ENCODE measurements at places on chromosomes 11 and 22.

DNA sequence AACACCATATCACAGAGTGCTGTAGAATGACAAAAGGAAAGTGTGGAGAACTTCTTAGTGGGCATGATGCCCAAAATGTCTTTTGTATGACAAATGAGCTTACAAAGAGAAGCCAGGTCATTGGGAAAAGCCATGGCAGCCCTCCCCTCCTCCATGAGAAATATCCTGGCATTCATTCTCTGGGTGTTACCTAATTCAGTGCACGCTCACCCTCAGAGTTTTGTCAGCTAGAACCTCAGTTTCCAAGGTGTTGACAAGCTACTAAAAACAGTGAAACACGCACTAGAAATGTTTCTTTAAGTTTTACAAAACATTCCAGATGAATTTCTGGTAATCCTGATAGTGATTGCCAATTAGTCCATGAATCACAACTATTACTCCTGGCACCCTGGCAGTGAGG is 105.4 kb upstream of the FSHB start:
- peak; percentile 42 for DNase-seq

GRCh38 chr11:106695506-106695905 is 322.8 kb downstream of the GUCY1A2 start:
- peak; percentile 44 for DNase-seq

- DNase-seq, result peak; percentile 58
Observed at GRCh38 chr11:73330569-73331093, 22.6 kb downstream of the ARHGEF17 start.

- DNase-seq, result no peak
Observed at GRCh38 chr11:13341026-13341425, 63.4 kb downstream of the BMAL1 start.

- DNase-seq, result no peak
Observed at GRCh38 chr22:48575618-48576332, 1251.9 kb downstream of the BRD1 start.

DNA sequence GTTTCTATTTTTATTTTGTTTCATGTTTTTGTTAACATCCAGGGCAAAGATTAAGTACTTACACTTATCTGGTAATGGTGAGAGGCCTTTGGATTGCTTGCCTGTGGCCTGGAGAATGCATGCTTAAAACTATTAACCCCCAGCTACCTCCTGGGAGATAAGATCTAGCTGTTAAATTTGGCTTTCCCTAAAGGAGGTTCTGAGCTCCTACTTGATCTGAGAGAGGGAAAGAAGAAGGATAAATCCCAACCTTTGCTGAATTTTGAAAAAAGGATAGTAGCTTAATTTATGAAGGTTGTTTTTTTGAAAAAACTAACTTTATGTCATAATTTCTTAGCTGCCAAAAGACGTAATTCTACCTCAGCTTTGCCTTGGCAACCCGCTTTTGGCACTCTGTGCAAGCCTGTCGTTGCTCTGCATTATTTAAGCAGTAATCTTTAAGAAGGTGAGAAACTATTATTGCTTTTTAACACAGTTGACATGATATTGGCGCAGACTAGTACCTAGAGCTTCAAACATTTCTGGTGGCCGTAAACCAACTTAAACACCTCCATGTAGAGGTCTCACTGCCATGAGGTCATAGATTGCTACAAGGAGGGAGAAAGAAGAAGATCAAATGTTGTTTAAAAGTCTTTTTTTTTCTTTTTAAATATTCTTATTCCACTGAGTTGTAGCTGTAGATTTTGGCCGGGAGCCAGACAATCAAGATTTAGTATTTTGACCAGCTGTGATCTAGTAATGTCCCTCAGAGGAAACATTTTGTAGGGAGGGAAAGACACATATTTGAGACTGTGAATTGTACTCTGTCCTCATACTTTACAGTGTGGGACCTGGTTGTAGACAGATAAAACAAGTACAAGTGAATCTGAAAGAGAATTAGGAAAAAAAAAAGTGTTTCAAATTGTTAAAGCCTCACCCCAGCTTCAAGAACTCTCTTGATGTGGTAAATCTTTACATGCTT is 74.4 kb downstream of the WNT11 start:
- no peak for DNase-seq

DNA sequence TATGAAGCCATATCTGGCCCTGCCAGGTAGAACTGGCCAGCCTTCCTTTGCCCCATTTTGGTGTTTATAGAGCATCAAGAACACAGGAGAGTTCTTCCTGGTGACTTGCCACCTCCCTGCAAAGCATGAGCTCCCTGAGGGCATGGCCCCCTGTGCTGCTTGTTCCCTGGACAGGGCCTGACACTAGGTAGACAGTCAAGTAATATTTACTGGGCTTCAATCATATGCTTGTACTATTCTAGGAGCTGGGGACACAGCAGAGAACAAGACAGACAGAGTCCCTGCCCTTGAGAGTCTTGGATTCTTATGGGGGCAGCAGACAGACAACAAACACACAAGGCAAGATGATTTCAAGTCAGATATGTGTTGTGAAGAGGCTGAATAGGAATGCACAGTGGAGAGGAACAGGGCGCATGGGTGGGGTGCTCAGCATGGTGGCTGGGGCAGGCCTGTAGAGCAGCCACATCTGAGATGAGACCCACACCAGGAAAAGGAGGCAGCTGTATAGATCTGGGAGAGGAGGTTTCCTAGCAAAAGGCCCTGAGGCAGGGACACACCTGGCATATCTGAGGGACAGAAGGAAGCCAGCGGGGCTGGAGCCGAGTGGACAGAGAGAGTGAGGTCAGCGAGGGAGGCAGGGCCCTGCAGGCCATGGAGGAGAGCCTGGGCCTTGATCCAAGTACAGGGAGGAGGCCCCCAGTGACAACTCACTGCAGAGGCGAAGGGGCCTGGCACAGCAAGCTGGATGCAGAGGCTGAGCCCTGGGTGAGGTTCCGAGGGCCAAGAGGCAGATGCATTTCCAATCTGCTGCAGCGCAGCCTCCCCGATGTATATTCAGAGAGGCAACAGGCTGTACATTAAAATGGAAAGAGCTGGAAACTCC is 10.2 kb upstream of the CBX6 start:
- peak; percentile 38 for DNase-seq

- no peak for DNase-seq
Observed at GRCh38 chr11:132057266-132057665, 686.9 kb downstream of the NTM start.

- no peak for DNase-seq
Observed at GRCh38 chr11:133318221-133318620, 214.1 kb downstream of the OPCML start.

- DNase-seq, result no peak
Observed at GRCh38 chr11:11965656-11966353, 42.6 kb downstream of the DKK3 start.

DNA sequence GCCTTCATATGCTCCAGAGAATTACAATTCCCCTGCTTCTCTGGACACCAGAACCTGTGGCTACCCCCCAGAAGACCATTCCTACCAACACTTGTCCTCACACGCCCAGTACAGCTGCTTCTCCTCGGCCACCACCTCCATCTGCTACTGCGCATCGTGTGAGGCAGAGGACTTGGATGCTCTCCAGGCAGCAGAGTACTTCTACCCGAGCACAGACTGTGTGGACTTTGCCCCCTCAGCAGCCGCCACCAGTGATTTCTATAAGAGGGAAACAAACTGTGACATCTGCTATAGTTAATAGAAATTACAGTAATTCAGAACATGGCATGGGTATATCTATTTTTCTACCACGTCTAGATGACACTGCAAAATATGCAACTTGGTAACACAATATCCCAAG is 9.8 kb downstream of the POU2AF3 start:
- no peak for DNase-seq

DNA sequence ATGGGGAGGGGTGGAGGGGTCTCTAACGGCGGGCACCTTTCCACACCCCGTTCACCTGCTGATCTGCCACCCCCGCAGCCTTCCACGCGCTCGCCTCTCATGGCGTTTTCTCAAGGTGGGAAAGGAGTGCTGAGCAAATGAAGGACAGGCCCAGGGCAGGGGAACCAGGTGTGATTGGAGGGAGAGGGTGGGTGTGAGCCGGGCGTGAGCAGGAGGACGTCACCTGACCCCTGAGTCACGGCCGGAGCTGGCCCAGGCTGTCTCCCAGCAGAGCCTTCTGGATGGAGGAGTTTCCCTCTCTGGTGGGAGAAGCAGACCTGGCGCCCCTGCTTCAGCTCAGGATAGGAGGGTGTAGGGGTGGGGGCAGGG is 14.0 kb upstream of the ARHGAP8 start:
- no peak for DNase-seq

DNA sequence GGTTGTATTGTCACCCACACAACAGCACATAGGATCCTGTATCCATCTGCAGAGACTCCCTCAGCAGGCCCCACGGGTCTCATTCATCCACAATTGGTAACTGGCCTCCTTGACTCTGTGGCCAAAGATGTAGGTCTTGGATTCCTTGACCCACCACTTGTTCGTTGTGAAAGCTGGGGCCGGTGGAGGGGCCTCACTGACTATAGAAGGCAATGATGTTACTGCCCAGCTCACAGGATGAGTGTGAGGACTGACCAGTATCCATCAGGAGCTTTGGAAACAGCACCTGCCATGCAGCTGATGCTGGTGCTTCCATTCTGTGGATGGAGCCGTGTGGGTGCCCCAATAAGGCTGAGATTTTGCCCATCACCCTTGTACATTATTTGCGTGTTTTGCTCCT is 615.7 kb downstream of the BRD1 start:
- no peak for DNase-seq

DNA sequence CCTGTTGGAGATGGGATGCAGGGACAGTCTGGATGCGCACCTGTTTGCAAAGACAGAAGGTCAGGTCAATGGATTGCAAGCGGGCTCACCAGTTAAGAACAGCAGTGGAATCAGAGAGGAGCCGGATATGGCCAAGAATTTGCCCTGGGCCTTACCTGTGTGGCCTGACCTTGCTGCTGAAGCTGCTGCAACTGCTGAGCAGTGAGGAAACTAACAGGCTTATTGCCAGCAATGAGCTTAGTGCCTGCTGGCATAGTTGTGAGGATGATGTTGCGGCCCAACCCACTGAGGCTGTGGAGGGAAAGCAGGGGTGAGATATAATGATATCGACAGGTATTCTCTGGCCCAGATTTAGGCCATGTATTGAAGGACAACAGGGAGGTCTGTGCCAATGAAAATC is 30.6 kb downstream of the NFRKB start:
- no peak for DNase-seq

DNA sequence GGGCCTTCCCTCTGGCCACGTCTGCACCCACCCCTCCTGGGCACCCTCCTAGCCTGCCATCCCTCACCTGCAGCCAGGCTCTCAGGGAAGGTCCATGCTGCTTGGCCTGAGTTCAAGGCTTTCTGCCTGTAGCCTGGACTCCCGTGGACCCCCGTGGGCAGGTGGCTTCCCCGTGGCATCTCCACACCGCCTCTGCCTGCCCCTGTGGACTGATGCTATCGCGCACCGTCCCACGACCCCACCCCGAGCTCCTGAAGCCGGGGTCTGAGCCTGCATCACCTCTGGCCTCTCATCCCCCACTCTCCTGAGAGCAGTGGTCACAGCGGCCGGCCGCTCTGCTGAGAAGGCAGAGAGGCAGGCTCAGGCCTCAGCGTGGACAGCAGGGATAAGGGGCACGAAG is 4.5 kb downstream of the IFITM5 start:
- no peak for DNase-seq

- DNase-seq, result no peak
Observed at GRCh38 chr11:110468121-110468520, 38.4 kb downstream of the FDX1 start.

DNA sequence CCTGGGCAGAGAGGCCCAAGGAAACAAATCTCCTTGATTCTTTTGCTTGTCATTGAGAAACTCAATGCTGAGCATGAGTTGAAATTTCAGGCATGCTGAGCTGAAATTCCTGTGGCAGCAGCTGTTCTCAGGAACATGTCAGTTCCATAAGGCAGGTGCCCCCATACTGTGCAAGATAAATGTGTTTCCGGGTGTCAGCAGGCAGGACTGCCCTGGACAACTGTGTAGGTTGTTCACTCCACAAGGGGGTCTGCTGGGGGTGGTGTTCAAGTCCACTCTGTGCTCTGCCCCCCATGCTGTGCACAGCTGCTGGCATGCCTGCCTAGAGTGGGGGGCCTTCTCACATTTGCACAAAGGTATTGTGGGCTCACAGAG is 133.7 kb downstream of the CTTN start:
- no peak for DNase-seq

DNA sequence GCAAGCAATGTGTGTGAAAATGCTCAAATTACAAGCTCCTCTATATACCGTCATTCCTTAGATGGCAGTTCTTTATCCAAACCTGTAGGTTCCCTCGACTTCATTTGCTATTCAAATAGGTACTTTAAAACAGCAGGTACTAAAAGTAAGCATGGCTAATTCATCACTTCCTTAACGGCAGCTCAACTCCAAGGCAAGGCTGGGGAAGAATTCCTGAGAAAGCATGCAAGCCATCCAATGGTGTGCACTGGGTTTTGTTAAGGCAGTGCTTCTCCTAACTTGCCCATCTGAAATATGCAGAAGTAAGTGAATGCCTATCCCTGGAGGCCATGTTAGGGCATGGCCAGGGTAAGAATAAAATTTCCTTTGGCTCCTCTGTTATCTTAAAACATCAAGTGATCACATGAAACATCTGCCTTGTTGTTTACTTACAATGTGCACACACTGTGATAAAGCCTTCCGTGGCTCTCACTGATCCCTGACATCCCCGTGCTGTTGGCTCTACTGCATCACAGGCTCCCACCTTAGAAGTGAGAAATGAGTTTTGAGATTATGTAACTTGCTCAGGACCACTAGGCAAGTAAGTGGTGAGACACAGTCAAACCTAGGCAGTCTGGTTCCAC is 52.1 kb downstream of the SMCO4 start:
- DNase-seq, result no peak

DNA sequence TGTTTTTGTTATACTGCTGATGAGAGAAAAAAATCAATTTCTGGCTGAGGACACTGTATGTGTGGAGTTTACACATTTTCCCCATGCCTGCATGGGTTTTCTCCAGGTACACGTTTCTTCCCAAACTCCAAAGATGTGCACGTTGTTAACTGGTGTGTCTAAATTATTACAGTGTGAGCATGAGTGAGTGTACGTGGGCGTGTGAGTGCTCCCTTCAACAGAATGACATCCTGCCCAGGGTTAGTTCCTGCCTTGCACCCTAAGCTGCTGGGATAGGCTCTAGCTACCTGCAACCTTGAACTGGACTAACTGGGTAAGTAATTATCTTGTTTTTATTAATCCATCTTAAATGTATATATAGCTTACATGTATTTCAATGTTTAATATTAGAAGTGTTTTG is 5.5 kb downstream of the NPAT start:
- peak; percentile 16 for DNase-seq

- peak; percentile 31 for DNase-seq
Observed at GRCh38 chr11:65180877-65181568, 705 bp upstream of the CAPN1 start.

Data from fibroblast of mammary gland (primary cell).